CD4-positive, alpha-beta T cell treated with Interleukin-21 for 1 hour (primary cell): ENCODE measurements at places on chromosomes 5 and 9.

DNA sequence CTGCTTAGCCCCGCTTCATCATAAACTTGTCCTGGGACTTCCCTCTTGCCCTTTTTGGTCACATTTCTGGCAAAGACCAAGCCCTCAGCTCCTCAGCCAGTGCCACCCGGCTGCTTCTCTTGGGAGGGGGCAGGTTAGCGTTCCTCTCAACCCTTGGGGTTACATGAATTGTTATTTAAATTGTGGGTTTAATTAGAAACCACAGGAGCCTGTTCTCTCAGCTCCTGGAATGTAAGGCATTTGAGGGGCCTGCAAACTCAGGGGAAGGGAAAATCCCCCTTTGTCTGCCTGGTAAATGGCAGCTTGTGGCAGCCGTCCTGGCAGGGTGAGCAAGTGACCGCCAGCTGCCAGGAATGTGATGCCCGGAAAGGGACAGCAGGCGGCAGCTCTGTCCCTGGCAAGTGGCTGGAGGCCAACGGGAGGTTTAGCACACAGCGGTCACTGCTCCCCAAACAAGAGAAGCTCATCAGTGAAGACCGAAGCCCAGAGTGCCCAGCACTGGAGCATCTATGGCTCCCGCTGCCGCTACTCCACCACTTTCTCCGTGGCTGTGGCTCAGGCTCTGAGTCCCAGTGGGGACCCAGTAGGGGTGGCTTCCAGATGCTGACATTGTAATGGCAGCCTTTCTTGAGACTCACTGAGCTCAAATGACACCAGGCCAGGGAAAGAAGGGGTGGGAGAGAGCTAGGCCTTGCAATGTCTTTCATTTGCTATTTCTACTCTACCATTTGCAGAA, 51.7 kb downstream of the SHB start:
- DNase-seq: no peak

DNA sequence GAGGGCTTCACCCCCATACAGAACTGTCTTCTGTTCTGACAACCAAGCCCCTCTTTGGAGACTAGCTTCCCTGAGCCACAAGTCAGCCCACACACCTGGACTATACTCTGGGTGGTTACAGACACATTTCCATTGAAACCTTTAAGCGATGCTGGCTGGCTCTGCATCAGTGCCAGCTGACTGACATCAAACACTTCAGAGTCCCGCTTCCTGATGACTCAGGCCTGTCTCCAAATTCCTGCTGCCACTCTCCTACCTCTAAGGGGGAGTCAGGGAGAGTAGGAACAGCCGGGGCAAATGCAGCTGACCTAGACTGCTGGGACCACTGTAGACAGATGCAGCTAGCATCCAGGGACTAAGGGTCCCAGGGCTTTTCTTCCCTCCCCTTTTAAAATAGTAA, 59.4 kb downstream of the SIL1 start:
- DNase-seq: no peak

DNA sequence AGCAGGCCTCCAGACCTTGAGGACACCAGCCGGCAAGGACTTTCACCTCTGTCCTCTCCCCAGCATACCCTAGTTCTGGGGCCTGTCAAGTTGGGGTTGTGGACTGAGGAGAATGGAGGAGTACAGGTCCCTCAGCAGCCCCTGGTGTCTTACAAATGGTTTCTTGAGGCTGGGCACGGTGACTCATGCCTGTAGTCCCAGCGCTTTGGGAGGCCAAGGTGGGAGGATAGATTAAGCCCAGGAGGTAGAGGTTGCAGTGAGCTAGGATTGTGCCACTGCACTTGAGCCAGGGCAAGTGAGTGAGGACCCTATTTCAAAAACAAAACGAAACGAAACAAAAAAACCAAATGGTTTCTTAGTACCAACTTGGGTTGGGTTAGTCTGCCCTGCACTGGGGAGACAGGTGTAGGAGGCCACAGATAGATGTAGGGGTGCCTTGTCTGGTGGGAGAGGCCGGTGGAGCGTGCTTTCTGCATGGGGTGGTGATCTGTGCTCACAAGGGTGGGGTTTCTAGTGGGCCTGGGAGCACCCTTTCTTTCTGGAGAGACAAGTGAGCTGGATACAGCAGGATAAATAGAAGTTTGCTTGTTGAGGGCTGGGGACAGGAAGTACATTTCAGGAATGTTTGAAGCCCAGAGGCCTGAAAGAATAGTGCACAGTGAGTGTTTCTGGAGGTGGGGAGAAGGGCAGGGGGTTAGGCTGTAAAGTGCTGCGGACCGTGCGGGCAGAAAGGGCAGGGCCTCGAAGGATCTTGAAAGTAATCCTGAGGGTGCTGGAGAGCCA, 37.7 kb upstream of the PSD2 start:
- no peak for DNase-seq

DNA sequence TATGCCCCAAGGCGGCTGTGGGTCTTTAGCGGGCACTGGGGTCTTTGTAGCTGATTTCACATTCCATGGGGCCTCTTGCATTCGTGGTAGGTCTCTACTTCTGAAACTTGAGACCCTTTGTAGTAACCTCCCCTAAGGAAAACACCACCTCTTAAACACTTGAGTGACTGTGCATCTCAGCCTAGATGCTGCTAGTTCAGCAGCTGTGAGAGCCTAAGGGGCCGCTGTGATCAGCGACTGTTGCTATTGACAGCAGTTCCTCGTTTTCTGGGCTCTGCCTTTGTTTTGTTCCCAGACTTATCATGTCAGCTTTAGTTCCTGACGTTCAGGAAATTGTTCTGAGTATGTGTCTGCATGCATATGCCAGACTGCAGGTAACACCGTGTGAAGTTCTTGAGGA, 171.2 kb downstream of the HSPA4 start:
- no peak for DNase-seq

DNA sequence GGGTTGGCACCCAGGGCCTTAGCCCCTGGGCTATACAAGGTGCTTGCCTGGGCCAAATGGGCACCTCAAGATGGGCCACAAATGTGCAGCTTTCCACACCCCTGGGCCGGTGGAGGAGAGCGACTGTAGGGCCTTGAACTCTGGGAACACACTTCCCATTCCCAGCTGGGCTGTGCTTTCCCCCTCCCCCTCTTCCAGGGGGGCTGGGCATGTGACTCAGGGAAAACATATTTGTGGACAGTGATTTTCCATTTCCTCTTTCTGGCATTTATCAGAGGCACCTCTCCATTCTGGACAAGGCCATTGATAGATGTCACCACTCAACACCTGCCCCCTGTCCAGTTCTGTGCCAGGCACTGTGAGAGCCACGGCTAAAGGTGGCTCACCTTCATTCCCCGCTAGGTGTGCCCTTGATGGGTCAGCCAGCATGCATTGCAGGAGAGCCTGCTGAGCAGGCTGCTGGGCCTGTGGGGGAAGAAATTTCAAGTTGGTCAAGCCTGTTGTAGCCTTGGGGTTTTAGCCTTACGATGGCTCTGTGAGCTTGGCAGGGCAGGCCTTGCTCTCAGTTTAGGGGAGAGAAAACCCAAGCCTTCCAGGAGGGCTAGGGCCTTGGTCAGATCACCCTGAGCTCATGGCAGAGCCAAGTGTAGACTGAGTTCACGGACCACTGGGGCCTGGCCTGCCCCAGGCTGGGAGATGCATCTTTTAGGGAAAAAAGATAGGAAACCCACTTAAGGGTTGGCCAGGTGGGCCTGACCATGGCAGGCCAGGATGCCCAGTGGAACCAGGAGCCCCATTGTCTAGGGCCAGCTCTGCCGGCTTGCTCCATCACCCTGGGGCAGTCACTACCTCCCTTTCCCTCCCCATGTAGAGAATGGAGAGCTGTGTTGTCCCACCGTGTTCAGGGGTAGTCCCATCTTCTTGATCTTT, 113.9 kb downstream of the DAB2IP start:
- DNase-seq: no peak

DNA sequence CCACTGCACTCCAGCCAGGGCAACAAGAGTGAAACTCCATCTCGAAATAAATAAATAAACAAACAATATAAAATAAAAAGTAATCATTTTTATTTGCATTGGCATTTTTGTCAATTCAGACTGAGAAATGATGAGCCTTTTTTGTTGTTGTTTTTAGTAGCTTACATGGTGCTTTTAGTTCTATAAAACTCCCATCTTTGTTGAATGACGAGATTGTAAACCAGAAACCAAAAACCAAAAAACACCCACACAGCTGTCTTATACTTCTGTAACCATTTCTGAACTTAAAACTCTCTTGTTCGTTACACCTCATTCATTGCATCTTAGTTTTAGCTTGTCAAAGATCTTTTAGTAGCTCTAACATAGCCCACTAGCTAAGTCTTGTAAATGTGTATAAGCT, 44.7 kb downstream of the GGTA1 start:
- DNase-seq: no peak

DNA sequence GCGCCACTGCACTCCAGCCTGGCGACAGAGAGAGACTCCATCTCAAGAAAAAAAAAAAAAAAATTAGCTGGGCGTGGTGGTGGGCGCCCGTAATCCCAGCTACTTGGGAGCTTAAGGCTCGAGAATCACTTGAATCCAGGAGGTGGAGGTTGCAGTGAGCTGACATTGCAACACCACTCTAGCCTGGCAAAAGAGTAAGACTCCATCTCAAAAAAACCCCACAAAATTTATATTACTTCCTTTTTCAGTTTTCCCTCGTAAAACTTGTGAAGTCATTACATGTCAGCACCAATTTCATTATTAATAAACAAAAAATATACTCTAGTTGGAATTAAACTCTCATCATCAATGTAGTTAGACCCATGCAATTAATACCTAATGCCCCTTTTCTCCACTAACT, 43.9 kb downstream of the SHLD3 start:
- DNase-seq: no peak

DNA sequence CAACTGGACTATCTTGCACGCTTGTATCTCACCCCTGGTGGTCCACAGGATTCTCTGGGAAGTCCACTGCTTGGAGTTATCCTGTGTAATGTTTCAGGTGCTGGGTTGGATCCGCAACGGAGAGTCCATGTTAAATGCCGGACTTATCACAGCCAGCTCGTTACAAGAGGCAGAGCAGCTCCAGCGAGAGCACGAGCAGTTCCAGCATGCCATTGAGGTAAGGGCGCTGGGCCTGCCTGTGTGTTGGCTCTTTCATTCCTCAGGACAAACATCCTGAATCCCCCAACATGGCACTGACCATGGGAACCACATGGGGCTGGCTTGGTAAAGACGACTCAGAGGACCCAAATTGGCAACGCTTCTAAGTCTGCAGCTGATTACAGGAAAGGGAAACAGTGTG, 214.8 kb upstream of the OTULINL start:
- DNase-seq: no peak

DNA sequence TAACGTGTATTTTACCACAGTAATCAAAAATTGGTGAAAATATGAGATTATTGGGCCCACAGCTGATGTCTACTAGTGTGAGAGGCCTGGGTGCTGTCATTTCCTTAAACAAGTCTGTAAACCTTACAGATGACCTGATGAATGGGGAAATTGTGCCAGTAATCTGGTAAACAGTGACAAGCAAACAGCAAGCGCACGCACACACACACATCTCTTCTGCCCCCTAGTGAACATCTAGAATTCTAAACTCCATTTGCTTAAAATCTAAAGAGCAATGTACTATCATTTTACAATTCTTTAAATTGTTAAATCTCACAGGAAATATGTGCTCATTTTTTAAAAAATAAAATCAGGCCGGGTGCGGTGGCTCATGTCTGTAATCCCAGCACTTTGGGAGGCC, 7.5 kb upstream of the RAPGEF1 start:
- DNase-seq: peak; percentile 66

DNA sequence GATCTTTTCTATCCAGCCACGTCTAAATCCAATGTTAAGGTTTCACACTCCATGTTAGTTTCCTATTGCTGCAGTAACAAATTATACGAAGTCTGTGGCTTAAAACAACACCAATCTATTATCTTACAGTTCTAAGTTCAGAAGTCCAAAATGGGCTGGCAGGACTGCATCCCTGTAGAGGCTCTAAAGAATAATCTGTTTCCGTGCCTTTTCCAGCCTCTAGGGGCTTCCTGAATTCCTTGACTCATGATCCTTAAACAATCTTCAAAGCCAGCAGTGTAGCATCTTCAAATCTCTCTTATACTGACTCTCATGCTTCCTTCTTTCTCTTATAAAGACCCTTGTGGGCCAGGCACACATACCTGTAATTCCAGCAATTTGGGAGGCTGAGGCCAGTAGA, 6.8 kb downstream of the PLGRKT start:
- DNase-seq: no peak

GRCh38 chr5:96538808-96539250, 105.8 kb upstream of the PCSK1 start:
- peak; percentile 15 for DNase-seq

GRCh38 chr5:73339051-73339575, 109.5 kb downstream of the FOXD1 start:
- DNase-seq: no peak

DNA sequence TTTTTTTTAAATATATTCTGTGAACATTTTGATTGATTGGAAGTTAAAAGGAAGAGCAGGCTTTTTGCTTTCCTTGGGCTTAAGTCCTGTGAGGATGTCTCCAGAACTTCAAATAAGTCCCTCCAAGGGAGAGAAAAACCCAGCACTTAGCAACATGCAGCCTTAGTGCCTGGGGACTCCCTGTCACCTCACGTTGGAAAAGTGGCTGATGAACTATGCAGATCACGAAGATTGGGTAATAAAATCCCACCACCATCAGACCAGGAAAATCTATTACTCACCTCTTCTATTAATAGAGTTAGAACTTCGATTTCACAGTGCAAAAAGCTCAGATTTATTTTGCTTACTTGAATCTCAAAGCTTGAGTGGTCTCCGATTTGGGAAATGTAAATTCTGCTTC, 507.0 kb downstream of the MAT2B start:
- no peak for DNase-seq

DNA sequence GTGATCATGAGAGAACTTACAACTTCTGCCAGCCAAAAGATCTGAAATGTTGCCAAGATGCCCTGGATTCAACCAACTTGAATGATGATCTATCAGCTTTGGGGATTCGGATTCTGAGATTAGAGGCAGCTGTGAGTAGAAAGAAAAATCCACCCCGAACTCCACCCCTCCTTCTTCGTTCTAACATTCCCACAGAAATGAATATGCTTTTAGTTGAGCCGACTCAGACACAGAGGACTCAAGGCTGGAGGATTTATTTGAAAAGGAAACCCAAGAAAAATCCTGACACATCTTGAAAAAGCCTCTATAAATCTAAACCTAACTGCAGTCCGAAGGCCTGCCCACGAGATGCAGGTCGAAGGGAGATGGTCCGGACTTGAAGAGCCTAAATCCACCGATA, 275.0 kb downstream of the GAS1 start:
- DNase-seq: no peak

DNA sequence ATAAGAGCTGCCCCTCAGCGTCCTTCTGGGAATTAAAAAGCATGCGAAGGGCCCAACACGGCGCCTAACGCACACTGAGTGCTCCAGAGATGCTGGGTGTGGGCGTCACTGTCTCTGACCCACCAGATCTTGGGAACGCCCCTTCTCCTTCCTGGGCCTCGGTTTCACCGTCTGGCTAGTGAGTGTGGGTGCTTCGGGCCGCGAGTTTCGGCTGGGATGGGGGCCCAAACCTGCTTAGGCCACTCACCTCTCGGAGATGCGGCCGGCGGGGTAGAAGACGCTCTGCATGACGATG, 3.7 kb downstream of the PIP5KL1 start:
- no peak for DNase-seq

DNA sequence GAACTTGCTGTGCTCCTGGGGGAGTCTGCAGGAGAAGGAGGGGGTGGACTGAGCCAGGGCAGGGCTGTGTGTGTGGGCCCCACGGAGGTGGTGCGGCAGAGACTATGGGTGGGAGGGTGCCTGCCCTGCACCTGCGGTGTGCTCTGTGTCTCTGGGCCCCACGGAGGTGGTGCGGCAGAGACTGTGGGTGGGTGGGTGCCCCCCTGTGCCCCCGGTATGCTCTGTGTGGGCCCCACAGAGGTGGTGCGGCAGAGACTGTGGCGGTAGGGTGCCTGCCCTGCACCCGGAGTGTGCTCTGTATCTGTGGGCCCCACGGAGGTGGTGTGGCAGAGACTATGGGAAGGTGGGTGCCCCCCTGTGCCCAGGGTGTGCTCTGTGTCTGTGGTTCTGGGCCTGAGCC, 103.7 kb downstream of the EHMT1 start:
- no peak for DNase-seq
